Dermis microvascular lymphatic vessel endothelial cell (primary cell): ENCODE measurements at places on chromosomes 1 and 21. TPM values are rescaled to one million over a fixed set of nuclear protein-coding genes. Genes with fewer than 3 reads are reported as not detected.
A peak's percentile ranks its signal among the peaks of the same experiment; 100 is the strongest.

IL10 gene
- not detected in 2 replicates for total RNA-seq

PANK4 gene
- total RNA-seq = 18.6 and 25.9 TPM in 2 replicates

UQCRH gene
- total RNA-seq = 144 and 291 TPM in 2 replicates

OR2G6 gene
- not detected in 2 replicates for total RNA-seq

NPPA gene
- not detected in 2 replicates for total RNA-seq

REN gene
- total RNA-seq = 0.13 TPM in 1 of 2 replicates, not detected in the other

TSHB gene
- total RNA-seq = not detected in 2 replicates

PRAMEF14 gene
- total RNA-seq = not detected in 2 replicates

BACE2 gene
- total RNA-seq = 196 and 425 TPM in 2 replicates

KRTAP10-6 gene
- total RNA-seq = not detected in 2 replicates

CASP9 gene
- total RNA-seq = 3.2 and 3.5 TPM in 2 replicates

CA6 gene
- not detected in 2 replicates for total RNA-seq

BMP8B gene
- 0.13 and 0.39 TPM in 2 replicates for total RNA-seq

VAMP3 gene
- 77.0 and 101 TPM in 2 replicates for total RNA-seq

RGSL1 gene
- total RNA-seq = not detected in 2 replicates

GRCh38 chr1:59265622-59266021 is 31.3 kb upstream of the FGGY start:
- no peak for DNase-seq

DNA sequence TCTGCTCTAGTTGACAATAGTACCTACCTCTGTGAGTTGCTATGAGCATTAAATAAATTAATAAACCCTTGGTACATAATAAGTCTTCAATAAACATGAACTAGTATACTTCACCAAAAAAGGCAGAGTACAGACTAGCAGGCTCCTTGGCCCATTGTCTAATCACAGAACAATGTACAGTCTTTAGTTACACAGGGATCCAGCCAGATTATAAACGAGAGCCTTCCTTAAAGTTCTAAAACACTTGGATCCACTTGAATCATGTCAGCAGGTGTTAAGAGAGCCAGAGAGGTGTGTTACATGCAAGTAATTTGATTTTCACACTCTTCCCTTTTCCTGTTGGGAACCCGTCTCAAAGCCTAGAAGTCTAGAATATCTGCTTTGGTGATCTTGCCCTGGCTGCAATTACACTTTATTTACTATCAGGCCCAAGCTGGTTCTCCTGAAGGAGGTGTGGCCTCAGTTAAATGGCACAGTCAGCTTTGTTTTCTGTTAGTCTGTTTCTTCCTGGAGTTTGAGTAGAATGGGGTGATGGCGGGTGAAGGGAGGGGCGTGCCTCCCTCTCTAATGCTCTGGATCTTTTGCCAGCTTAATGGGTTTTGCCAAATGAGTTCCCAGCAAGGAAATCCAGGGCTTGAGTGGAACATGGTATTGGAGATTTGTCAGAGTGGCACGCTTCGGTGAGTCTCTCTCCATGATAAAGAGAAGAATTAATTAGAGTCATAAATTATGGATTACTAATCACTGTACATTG is 570.9 kb upstream of the CAMK1G start:
- no peak for DNase-seq

DNA sequence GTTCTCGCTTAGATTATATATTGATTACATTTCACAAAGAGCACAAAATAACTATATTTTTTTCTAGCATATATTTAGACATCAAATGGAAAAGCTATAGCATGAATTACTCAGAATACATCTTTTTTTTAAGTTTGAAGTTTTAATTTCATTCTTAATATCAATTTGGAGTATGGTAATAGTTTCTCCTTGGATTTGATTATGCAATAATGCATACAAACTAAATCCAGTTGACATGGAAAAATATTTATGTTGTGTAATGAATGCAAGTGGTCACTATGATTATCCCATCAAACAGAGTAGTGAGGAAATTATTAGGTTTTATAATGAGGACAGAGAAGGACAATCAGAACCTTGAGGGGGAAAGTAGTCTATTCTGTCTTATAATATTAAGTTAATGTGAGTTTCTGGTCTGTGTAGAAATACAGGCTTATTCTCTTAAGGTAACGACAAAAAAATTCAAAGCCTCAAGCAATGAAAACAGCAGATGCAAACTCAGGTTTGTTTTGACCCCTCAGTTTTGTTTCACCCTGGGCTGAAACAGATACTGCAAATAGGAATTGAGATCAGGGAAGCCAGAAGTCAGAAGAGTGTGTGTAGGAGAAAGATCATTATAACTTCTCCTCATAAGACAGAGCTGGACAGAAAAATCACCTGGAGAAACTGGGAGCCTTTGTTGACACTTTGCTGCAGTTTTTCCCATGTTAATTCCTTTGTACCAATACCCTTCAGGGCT is 23.7 kb downstream of the LRRC8B start:
- no peak for DNase-seq

DNA sequence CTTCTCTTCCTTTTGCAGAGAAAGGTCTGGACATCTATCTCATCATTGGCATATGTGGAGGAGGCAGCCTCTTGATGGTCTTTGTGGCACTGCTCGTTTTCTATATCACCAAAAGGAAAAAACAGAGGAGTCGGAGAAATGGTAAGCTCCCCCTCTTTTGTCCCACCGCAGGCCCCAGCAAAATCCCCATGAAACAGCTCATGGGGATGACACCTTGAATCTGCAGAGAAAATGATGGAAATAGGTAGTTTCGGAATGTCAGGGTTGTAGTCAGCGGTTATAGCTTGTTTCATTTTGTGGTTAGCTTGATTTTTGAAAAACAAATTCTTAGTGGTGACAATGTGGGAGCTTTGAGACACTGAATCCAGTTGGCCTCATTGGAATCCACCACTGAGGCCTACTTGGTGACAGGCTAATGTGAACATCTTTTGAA is 10.3 kb downstream of the CD2 start:
- DNase-seq = no peak

GRCh38 chr1:26853156-26853555 is 9.8 kb upstream of the SFN start:
- peak; percentile 82 for DNase-seq

DNA sequence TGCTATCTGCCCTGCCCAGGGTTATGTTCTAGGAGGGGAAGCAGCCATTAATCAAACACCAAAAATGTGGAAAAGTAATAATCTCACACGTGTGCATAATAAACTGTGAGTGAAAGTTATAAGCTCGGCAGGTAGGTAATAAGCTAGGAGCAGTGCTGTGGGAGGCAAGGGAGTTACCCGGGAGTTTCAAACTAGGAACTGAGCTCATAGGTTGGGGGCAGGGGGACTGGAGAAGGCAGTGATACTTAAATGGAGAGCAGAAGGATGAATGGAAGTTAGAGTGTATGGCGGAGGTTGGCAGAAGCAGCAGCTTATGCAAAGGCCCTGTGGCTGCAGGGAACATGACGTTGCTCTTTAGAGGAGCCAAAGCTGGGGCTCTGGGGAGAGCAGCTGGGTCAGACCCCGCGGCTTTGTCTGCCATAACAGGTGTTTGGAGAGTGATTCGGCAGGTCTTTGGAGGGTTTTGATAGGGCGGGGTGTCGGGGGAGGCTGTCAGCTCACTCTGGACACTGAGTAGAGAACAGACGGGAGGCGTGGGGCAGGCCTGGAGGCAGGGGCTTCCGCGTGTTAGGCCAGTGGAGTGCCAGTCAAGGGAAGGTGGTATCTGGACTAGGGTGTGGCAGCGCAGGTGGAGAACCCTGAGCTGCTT is 20.0 kb downstream of the PTPRF start:
- DNase-seq = no peak

GRCh38 chr1:228900099-228900885 is 165.0 kb downstream of the RHOU start:
- DNase-seq = peak; percentile 22

DNA sequence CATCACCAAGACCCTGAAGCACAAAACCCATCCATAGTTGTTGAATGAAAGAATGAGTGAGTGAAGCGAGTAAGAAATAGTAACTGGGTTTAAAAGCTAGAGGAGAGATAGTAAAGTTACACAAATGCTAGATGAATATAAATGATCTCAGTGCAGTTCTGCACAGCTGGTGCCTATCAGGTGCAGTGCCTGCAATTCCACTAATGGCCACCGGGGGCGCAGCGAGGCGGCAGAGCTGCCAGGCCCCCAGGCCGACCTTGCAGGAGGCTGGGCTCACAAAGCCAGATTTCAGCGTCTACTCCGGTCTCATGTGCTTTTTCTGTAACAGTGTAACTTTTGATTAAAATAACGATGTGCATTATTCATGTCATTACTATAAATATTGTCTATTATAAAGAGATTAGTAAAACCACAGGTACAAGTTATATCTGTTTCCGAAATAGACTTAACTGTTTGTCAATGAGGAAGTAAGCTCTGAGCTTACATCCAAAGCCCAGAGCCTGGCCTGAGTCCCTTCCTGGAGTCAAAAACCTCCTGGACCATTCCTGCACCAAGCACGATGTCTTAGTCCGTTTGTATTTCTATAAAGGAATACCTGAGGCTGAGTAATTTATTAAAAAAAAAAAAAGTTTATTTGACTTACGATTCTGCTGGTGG is 477.6 kb downstream of the NPHP4 start:
- DNase-seq = peak; percentile 39

DNA sequence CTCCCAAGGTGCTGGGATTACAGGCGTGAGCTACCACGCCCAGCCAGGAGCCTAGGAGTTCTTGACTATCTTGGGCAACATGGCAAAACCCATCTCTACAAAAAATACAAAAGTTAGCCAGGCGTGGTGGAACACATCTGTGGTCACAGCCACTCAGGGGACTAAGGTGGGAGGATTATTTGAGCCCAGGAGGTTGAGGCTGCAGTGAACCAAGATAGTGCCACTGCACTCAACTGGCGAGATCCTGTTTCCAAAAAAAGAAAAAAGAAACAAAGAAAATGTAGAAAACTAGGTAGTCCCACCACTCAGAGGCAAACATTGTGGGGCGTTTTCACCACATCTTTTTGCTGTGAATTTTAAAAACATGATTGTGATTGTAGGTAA is 141.3 kb downstream of the ZZZ3 start:
- no peak for DNase-seq

- no peak for DNase-seq
Observed at GRCh38 chr1:3146907-3147306, 77.9 kb downstream of the PRDM16 start.

GRCh38 chr1:117685936-117686806 is 80.3 kb downstream of the TENT5C start:
- peak; percentile 12 for DNase-seq

GRCh38 chr1:114896795-114897194 is 42.1 kb downstream of the SYCP1 start:
- no peak for DNase-seq

- no peak for DNase-seq
Observed at GRCh38 chr1:216630532-216630931, 92.7 kb downstream of the ESRRG start.

GRCh38 chr1:179786815-179787685 is 44.0 kb downstream of the FAM163A start:
- DNase-seq = no peak

- DNase-seq = no peak
Observed at GRCh38 chr1:40909281-40909680, 47.1 kb upstream of the CITED4 start.

DNA sequence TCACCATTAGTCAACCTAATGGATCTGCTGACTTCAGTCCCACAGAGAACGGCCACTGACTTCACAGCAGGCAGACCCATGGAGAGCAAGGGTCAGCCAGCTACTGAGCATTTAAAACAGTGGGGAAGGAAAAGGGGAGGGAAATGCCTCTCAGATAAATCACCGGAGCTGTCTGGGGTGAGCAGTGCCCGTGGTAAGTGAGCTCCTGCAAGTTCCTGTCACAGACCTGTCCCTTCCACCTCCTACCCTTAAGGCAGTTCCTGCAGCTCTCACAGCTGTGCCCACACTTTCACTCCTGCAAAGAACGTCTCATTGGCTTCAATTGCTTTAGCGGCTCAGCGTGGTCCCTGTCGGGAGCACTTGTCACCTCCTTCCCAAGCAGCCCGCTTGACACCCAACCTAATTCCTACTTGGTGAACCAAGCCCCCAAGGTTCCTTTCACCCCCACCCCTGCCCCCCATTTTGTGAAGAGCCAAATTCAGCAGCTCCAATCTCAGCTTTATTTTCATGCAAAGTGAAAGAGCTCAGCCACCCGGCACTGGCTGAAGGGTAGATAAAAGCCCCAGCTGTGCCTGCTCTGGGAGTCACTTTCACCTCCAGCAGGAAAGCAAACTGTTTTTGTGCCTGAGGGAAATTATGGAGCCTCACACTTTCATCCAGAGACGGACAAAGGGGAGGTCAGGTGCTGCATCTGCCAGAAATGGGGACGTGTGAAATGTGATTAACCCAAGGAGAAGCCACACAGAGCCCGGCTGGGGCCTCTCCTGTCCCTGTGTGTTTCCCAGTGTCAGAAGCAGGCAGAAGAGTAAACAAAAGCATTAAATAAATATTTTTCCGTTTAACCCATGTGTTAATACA is 306.2 kb downstream of the TTLL7 start:
- peak; percentile 1 for DNase-seq

DNA sequence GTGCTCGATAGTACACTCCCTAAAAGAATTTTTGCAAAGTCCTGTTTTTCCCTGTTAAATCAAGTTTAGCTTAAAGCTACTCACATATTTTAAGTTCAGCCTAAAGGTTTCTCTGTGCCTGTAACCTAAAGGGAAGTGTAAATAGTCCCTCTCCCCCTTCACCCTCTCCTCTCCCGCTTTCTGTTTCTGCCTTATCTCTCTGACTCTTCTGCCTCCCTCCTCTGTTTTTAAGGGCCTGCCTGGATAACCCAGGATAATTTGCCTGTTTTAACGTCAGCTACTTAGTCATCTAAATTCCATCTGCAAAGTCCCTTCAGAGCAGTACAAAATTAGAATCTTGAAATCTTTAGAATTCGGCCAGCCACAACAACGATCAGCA is 92.6 kb downstream of the NID1 start:
- peak; percentile 21 for DNase-seq

DNA sequence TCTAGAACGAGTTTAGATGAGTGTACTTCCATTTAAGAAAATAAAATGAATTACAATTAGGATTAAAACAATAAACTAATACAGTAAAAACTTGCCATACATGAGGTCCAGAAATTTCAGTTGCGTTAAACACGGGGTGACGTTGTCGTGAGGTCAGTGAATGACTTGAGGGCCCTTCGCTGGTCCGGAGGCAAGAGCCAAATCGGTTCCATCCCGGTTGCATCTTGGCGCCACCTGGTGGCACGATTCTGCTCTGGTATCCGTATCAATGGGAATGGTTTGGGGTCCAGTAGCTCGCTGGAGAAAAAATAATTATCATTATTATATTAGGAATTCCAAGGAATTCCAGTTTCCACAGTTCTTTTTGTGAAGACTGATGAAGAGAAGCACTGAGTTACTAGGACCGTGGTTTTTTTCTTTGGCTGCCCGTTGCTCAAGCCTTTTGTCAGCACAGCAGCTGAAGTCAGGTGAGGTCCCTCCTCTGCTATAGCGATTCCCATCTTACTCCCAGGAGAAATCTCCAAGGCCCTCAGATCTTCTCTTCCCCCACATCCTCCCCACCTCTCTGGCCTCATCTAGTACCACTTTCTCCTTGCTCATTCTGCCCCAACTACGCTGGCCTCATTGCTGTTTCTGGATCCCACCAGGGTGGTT is 161.4 kb downstream of the SLC35F3 start:
- peak; percentile 17 for DNase-seq

- DNase-seq = peak; percentile 57
Observed at GRCh38 chr1:8241417-8242014, 76.4 kb upstream of the SLC45A1 start.

- peak; percentile 37 for DNase-seq
Observed at GRCh38 chr21:42414928-42415769, 11.4 kb downstream of the UBASH3A start.
